Activated CD4-positive, alpha-beta T cell treated with anti-CD3 and anti-CD28 coated beads, Interleukin-2, amount 10 ng/mL, durations not matched to agents 7 days and 5 days (primary cell): ENCODE measurements at places on chromosomes 11 and 22. TPM values are rescaled to one million over a fixed set of nuclear protein-coding genes. Genes with fewer than 3 reads are reported as not detected.

The PATE4 gene
- total RNA-seq: not detected

- no peak for DNase-seq
Measured at GRCh38 chr11:117439256-117439655, 111.6 kb downstream of the CEP164 start.

The WDR74 gene
- total RNA-seq: 53.8 TPM

The RFPL1 gene
- not detected for total RNA-seq

DNA sequence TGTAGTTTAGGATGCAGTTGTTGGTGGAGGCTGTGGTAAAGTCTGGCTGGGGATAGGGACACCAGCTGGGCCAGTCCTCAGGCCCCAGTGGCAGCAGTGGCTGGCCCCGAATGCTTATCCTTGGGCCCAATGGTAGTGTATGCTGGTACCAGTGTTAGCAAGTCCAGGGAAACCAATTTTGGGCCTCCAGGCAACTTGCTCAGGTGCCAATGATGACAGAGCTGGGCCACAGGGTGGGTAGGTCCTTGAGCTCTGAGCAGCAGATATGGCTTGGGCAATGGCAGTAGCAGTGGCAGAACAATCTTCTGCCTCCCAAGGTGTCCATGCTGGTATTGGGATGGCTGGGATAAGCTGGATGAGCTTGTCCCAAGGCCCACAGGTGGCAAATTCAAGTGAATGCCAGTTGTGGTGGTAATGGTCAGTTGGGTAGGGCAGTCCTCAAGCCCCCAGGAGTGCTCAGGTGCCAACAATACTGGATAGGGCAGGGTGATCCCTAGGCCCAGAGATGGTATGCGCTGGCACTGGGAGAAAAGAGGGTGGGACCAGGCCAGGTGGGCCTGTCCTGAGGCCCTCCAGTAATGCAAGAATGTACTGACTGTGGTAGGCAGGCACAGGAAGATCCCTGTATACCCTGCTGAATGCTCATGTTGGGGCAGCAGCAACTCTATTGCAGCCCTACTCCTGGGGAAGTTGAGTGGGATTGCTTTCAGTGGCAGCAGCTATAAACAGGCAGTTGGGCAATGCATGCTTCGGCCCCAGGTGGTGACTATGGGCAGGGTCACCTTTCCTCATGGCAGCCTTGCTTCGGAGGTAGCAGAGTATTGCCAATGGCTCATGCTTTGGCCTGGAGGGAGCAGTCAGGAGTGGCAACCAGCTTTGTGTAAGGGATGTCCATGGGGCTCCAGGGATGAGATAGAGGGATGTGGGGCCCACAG, 54.7 kb downstream of the KCNQ1OT1 start:
- no peak for DNase-seq

The MS4A3 gene
- total RNA-seq: not detected

- no peak for DNase-seq
Measured at GRCh38 chr22:44357296-44357965, 44.7 kb upstream of the SHISAL1 start.

- no peak for DNase-seq
Measured at GRCh38 chr11:98829971-98830370, 190.8 kb upstream of the CNTN5 start.

The RDX gene
- total RNA-seq: 47.1 TPM

The PRRG4 gene
- total RNA-seq: 0.25 TPM

The ASCL2 gene
- total RNA-seq: 0.40 TPM

DNA sequence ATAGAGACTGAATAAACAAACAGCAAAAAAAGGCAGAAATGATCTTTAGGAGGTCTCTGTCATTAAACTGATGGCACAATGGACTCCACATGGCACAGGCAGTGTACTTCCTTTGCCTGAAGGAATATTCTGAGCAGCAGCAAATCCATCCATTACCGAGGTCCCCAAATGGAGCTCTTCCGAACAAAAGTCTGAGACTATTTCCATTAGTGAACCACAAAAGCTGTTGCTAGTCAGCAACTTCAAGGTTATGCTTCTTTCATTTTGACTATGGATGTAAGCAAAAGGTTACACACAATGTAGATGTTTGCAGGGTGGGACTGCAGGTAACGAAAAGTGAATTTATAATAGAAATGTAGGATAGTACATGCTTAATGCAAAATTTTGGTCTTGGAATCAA, 14.5 kb downstream of the NARS2 start:
- DNase-seq: no peak

DNA sequence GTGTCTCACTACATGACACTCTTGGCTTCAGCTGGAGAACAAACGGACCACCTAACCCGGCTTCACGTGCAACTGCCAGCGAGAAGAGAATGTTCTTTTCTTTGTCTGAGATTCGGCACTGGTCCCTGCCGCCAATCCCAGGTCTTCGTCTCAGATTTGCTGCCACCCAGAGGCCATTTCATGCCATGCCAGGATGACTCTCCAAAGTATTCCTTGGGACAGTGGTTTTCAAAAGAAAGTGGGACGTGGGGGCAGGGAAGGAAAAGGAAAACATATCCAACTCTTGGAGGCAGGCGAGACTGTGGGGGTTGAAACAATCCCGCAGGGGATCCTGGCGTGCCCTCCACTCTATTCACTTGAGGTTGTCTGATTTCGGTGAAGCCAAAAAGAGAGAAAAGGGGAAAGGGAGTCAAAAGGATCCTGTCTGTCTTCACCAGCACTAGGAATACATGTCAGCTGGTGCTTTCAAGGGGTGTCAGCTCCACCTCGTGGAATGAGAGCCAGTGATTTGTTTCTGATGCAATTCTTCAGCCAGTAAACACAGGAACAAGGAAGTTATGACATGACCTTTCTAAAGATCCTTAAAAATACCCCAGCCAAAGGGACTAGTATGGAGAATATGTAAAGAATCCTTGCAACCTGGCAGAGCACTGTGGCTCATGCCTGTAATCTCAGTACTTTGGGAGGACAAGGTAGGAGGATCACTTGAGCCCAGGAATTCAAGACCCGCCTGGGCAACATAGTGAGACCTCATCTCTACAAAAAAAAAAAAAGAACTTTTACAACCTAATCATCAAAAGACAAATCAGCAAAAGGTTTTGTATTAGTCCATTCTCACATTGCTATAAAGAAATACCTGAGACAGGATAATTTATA, 41.0 kb upstream of the APLNR start:
- DNase-seq: peak; percentile 28

DNA sequence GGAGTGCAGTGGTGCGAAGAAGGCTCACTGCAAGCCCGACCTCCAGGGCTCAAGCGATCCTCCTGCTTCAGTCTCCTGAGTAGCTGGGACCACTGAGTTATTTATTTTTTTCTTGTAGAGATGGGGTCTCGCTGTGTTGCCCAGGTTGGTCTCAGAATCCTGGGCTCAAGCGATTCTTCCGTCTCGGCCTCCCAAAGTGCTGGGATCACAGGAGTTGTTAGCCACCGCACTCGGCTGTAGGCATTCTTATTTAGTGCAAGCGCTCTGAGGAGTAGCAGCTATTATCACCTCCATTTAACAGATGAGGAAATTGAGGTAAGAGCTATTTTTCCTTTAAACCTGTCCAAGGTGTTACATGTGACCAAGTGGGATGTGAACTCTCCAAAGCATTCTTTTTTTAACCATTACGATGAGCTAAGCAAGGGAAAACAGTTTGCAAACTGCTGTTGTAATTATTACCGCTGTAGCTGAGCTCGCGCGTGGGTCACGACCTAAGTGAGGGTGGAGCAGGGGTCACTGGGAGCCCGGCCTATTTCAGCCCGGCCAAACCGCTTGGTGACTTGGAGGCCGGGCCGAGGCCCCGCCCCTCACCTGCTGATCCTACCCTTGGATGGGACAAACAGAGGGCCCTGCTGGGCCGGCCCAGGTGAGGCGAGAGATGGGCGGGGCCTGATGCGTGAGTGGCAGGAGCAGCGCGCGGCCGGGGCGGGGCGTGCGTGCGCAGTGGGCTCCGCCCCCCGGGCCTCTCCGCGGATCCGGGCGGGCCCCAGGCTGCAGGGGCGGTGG, 449 bp upstream of the KREMEN1 start:
- peak; percentile 81 for DNase-seq

DNA sequence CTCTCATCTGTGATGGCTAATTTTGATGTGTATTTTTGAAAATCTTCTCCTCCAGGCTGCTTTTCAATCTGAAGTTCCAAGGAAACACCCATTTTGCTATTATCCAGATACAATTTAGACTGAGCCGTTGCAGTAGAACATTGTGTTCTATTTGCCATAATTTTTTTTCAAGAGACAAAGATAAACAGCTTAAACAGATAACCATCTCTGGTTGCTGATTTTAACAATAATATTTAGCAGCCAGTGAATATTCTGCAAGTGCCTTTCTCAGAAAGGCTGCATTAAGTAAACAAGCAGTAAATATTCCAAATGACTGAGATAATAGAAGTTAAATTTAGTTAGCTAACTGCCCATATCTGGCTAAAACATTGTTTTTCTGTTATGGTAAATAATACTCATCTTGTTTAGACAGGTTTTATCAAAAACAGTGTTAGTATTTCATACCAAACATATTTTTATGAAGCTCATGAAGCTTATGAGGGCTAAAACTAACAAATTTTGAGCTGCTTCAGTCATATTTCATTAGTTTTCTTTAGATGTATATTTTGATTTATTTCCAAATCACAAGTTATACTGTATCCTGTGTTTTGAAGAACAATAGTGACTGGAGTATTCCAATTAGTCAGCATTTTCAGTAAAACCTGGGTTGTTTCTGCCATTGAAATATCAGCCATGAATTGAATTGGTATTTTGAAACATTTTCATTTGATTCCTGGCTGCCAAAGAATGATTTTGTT, 206.7 kb downstream of the SBF2 start:
- no peak for DNase-seq

The LRRC56 gene
- total RNA-seq: 2.1 TPM

GRCh38 chr11:8765294-8765693, 82.7 kb downstream of the RPL27A start:
- DNase-seq: no peak

The USP2 gene
- 0.17 TPM for total RNA-seq

DNA sequence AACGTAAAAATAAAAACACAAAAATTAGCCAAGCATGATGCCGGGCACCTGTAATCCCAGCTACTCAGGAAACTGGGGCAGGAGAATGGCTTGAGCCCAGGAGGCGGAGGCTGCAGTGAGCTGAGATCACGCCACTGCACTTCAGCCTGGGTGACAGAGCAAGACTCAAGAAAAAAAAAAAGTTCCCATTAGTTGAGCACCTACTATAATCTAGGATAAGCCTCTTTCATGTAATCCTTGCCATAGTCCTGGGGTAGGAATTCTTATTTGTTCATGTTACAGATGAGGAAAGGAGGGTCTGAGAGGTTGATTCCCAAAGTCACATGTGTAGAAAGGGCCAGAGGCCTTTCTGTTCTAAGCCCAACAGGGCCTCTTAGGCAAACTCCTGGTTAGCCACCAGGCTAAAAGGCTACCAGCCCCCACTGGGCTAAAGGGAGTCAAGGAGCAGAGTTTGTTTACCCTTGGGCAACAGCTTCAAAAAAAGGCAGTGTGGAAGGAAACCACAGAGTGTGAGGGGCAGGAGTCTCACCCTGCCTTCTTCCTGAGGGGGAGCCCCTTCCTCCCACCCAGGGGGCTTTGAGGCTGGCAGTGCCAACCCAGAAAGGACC, 21.6 kb upstream of the CSNK1E start:
- peak; percentile 4 for DNase-seq
